ENCODE measurements at places on chromosomes 3 and 15. TPM values are rescaled to one million over a fixed set of nuclear protein-coding genes. Genes with fewer than 3 reads are reported as not detected.

ZNF860 gene
- 1.5 TPM for total RNA-seq

DNA sequence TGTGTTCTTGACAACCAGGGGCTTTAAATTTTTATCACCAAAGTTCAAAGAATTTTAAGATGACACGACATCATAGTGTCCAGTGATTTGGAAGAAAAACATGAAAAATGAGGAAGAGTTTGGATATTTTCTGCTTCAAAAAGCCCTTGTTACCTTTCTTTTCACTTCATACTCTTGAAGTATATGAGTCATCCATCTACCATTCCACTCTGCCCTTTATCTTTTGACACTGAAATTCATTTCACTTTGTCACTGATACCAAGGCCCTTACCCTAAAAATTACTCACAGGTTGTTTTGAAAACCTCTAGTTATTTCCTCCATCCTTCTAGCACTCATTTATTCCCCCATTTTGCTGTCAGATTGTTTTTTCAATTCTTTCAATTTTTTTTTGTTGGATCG is 42.7 kb downstream of the OR5H15 start:
- DNase-seq = no peak

STRIT1 gene
- not detected for total RNA-seq

DNA sequence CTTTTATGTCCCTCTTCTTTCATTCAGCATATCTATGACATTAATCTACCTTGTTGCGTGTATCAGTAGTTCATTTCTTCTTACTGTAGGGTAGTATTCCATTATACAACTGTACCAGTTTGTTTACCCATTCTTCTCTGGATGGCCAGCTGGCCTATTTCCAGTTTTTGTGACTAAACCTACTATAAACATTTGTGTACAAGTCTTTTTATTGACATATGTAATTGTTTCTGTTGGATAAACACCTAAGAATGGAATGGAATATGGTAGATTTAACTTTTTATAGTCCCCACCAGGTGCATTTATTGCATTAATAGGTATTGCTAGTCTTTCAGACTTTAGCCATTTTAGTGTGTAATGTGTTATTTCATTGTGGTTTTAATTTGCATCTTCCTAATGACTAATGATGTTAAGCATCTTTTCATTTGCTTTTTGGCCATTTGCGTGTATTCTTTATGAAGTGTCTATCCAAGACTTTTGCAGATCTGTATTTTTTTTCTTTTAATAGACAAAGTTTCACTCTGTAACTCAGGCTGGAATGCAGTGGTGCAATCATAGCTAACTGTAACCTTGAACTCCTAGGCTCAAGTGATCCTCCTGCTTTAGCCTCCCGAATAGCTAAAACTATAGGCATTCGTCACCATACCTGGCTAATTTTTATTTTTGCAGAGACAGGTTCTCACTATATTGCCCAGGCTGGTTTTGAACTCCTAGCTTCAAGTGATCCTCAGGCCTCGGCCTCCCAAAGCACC is 41.9 kb upstream of the XRN1 start:
- no peak for DNase-seq

GRCh38 chr15:84611631-84612030 is 10.8 kb downstream of the ZSCAN2 start:
- no peak for DNase-seq

GRCh38 chr3:56753206-56753820 is 48.4 kb downstream of the ARHGEF3 start:
- DNase-seq = no peak

SNTN gene
- total RNA-seq = not detected

ABHD6 gene
- total RNA-seq = 9.4 TPM

DNA sequence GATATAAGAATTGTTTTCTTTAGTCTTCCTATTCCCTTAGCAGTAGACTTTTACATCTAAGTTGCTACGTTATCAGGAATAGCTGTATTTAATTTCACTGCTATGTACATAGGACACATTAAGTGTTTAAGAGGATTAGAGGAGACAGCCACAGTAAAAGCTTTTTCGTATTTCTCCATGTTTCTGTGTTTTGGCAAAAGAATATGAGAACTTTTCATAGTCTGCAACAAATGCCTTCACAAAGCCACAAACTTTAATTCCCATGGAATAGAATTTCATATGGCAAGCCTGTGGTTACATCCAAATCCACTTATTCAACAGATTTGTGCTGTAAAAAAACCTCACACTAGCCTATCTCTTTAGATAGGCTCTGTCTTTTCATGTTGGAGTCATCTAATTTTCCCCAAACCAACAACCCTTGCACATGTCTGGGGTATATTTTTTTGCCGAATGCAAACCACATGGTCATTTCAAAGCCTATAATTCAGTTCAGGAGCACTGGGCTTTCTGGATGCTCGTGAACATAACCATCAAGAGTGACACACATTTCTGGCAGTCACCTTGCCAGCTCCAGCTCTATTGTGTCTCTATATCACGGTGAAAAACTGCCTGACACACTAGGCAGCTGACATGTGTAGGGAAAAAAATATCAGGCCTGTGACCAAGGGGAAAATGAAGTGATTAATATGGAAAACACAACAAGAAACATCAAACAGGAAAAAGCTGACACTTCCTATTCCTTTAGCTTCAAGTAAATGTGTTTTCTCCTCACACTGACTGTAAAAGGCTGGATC is 19.2 kb downstream of the PLD1 start:
- DNase-seq = no peak

GOLGA6D gene
- total RNA-seq = 0.15 TPM

GRCh38 chr15:68052431-68052830 is 1.7 kb upstream of the PIAS1 start:
- DNase-seq = no peak

DNA sequence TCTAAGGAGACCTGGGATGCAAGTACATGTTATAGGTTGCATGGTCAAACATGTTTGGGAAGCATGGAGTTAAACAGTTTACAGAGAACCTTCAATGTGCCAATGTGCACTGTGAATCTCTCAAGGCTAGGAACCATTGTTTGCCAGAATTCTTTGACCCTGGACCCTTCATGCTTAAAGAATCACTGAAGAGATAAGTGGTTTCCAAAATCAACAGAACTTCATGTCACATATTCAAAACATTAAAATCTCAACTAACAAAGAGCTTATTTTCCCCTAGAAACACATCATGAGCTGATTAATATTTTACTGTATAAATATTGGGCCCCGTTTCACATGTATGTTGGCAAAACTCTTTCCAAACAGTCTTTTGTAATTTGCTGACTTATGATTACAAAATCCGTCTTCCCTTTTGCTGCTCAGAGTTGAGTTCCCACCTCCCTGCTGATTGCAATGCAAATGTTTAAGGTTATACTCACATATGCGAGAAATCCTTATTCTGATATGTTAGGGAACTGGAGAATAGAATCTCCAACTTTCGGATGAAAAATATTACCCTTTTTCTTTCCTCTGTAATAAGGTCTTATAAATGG is 380.2 kb downstream of the DIPK2A start:
- DNase-seq = no peak

NANOGP8 gene
- not detected for total RNA-seq

DNA sequence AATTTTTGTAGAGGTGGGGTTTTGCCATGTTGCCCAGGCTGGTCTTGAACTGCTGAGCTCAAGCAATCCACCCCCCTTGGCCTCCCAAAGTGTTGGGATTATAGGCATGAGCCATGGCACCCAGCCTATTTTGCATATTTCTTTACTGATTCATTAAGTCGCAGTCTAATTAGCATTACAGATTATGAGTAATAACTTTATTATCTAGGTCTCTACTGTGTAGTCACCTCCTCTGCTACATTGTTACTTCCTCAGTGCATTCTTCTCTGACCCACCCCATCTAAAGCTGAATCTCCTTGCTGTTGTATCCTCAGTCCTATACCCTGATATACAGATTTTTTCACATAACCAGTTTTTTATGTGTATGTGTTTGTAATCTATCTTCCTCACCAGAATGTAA is 61.7 kb downstream of the TFDP2 start:
- no peak for DNase-seq

GRCh38 chr3:62712746-62713145 is 162.5 kb downstream of the CADPS start:
- DNase-seq = no peak

GRCh38 chr3:178223876-178224275 is 312.4 kb upstream of the KCNMB2 start:
- DNase-seq = no peak

DNA sequence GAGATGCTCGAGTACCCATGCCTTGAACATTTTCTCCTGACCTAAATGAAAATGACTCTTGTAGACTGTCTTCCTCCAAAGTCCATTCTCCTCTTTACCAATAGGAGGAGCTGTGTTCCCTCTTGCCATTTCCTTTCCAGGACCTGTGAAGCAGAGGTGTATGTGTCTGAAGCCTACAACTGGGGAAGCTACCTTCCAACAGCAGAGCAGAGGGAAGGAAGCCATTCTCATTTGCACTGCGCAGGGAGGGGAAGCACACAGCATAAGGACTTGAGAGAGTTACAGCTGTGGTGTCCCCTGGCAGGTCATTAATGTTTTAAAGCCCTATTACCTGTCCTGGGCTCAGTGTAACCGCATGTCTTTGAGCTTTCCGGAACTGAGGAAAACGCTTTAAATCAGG is 38.7 kb downstream of the HSPBAP1 start:
- no peak for DNase-seq

GOLGA8T gene
- total RNA-seq = not detected

MITF gene
- total RNA-seq = 5.2 TPM

DNA sequence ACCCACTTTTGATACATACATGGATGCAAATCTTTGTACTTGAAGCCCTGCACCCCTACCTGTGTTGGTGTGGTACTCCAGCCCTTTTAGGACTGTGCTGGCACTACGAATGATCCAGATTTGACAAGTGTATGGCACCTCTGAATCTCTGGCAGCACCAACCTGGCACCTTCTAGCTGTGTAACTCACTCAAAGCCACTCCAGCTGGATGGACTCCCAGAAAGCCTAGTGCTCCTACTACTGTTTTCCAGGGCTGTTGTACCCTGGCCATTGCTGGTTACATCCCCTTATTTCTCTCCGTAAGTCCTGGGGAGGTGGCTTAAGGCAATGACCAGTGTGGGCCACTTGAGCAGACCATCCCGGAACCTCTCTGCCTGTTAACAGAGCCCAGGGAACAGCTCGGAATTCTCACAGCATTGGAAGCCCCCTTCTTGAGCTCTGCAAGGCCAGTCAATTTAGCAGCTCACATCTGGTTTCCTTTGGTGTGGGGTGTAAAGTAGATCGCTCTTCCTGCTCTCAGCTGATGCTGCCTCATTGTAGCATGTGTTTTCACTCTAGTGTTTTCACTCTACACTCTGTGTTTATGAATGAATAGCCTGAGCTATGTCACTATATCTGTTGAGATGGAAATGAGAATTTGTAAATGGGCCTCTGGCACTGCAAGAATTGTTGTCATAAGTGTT is 12.2 kb downstream of the CALML4 start:
- DNase-seq = no peak

GRCh38 chr3:8529738-8530525 is 28.3 kb downstream of the LMCD1 start:
- DNase-seq = no peak

- DNase-seq = no peak
Measured at GRCh38 chr3:17707813-17708543, 34.5 kb downstream of the TBC1D5 start.

All from chondrocyte (in vitro differentiated cells).